C1 segment of cervical spinal cord (tissue), 14 donors: ENCODE measurements at places on chromosomes 12 and 14.

- DNase-seq, result no peak
These were observed 525.3 kb upstream of the NOVA1 start for GRCh38 chr14:27123162-27123561.

DNA sequence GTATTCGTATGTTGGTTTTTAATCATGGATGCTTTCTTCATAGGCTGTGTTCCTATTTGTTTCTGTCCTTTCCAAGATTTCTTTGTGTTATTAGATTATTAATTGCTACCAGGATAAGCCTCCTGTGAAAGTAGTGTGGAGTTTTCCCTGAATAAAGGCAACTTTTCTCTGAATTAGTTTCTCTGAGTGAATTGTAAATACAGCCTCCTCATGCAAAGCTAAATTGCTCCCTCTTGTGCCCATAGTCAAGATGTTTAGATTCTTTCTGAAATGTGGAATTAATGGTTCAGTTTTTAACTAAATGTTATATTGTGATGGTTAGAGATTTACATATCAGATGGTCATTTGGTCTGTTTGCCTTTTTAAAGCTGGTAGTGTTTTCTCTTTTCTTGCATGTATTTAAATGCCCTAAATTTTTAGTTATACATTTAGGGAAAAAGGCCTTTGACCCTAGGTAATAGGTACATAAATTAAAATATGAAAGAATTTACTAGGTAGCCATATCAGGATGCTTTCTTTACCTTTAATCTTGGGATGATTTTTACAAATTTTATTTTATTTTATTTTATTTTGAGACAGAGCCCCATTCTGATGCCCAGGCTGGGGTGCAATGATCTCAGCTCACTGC is 8.9 kb downstream of the APAF1 start:
- no peak for DNase-seq

DNA sequence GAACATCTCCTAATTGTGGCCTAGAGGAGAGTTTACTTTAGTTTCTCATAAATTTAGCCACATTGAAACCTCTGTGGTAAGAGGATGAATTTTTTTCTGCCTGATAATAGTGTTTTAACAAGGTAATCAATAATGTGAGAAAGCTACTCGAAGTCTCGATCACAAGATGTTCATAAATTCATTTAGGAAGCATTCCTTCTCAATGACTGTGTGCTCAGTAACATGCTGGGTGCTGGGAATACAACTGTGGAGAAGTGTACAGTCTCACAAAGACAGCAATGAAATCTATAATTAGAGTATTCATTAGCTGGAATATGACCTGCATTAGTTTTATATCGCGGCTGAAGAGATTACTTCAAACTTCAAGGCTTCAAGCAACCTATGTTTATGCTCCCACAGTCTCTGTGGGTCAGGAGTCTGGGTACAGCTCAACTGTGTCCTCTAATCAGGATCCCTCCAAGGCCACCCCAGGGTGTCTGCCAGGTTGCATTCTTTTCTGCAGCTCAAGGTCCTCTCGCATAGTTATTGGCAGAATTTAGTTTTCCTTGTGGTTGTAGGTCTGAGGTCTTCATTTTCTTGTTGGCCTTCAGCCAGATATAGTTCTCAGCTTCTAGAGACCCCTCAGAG is 167.6 kb downstream of the ANO4 start:
- DNase-seq, result no peak

DNA sequence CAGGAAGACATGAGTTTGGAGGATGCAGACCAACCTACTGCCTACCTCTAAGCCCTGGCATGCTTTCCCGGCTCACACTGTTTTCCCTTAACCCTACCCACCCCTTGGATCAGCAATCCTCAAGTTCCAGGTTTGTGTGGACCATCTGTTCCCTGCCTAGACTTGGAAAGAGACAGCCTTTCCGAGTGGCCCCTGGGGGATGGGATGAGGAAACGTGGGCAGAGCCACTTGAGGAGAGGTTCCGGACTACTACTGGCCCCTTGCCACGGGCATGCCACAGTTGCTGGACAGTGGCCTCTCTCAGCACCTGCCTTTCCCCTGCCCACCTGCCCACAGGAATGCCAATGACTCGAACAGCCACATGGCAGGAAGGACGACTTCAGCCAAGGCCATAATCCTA is 135.9 kb downstream of the SLC15A4 start:
- no peak for DNase-seq
